ENCODE measurements at places on chromosomes 5 and 9. TPM values are rescaled to one million over a fixed set of nuclear protein-coding genes. Genes with fewer than 3 reads are reported as not detected.

The FOXD1 gene
- total RNA-seq = not detected

The GRIN1 gene
- total RNA-seq = not detected

The SLC34A1 gene
- 1.9 TPM for total RNA-seq

The DRD1 gene
- total RNA-seq = not detected

The DMGDH gene
- total RNA-seq = not detected

Measured in activated naive CD8-positive, alpha-beta T cell treated with anti-CD3 and anti-CD28 coated beads, Interleukin-2, amount 10 ng/mL, durations not matched to agents 7 days and 5 days (primary cell).